Activated CD4-positive, alpha-beta T cell treated with anti-CD3 and anti-CD28 coated beads for 1 hour (primary cell): ENCODE measurements at places on chromosomes 2 and 18.
A peak's percentile ranks its signal among the peaks of the same experiment; 100 is the strongest.

DNA sequence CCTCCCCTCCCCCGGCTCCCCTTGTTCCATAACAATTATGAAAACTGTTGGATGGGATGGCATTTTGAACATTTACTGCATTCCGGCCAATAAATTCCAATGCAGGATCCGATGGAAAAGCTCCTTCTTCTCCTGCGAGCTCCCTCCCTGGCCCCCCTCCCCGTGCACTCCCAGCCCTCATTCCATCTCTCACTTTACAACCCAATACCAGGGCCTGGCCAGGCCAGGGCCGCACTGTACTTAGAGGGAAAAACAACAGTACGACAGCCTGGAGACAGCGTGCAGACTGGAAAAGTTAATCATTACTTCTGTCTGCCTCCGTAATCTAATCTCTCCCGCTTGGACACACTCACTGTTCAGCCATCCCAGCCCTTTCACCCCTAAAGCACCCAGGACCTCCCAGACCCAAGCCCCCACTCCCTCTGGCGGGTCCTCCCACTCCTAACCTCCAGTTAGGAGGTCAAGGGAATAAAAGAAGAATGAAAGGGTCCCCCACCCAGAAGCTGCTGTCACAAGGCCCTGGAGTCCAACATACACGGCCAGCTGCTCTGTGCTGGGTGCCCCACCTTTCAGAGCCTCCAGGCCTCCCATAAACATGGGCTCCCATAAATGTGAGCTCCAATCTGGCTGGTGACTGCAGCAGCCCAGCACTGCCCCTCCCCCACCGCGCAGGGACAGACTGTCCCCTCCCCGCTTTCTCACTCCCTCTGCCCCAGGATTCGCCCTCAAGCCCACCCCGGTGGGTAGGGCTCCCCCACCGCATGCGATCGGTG, 20.6 kb downstream of the SMAD7 start:
- DNase-seq = no peak

GRCh38 chr2:239392688-239393387, 8.0 kb downstream of the HDAC4 start:
- DNase-seq = no peak

DNA sequence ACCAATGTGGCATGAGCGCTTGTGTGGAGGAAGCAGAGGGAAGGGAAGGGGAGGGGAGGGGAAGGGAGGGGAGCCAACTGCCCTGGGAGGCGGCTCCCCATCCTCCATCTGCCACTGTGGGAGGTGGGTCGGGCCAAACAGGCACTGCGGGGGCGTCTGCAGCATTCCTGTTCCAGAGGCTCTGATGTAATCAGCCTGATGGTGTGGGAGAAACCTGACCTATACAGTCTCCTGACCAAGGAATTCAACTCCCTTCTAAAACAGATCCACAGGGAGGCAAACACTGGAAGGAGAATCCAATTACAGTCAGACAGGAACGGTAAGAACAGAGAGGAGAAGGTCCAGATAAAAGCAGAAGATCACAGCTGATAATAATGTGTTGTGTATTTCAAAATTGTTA, 88.8 kb downstream of the CD8B2 start:
- DNase-seq = no peak

- DNase-seq = no peak
Observed at GRCh38 chr2:143132355-143132754, 3.1 kb downstream of the ARHGAP15 start.

DNA sequence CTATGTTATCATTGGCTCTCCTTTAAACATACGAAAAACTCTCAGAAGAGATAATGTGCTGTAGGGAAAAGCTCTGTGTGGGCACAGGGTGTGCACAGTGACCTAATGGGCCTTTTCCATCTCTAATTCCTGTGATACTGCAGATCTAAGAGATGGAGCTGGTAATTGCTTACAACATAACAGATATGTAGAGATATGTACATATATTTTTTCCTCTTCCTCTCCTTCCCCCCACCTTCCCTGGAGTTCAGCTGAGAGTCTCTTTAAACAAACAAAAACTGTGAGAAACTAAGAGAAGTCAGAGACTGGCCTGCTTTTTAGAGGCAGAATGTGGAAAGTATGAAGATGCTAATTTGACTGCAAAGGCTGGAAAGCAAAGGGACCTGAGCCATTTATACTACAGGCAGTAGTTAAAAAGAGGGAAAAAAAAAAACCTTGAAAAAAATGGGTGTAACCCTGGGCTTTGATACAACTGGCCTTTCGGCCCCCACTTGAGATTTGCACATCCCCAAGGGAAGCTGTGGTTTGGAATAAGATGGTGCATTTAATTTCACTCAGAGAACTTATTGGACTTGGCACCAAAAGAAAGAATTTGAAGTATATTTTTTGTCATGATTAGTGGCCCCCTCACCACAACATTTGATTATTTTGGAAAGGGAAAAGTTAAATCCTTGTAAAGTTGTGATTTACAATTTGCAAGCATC, 502.2 kb upstream of the ZEB2 start:
- no peak for DNase-seq

DNA sequence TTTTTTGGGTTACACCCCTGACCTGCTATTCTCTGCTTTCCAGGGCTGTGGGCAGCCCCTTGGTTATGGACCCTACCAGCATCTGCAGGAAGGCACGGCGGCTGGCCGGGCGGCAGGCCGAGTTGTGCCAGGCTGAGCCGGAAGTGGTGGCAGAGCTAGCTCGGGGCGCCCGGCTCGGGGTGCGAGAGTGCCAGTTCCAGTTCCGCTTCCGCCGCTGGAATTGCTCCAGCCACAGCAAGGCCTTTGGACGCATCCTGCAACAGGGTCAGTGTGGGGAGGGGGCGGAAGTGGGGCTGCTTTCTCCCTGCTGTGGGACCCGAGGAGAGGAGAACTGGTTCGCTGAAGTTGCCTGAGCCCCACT, 9.7 kb upstream of the WNT10A start:
- no peak for DNase-seq

GRCh38 chr2:96549466-96549785, 12.9 kb downstream of the ARID5A start:
- DNase-seq = no peak

DNA sequence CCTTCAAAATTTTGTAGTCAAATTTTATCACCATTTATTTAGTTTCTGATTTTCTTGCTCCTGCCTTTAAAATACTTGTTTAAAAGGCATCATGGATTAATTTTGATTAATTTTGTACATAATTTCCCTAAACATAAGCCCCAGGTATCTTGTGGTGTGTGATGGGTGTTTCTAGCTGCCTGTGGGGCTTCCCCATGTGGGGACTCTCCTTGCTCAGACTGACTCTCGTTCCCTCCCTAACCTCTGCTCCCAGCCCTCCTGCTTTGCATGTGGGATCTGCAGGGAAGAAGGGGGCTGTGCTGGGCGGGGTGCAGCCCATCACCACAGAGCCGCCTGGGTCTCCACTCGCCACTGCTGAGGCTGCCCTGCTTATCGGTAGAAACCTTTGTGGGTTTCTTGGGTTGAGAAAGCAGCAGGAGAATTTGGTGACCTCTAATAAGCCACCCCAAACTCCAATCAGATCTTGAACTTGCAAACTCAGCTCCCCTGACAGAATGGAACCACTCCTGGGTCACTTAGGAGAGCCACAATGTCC, 72.5 kb downstream of the MRPS9 start:
- no peak for DNase-seq

DNA sequence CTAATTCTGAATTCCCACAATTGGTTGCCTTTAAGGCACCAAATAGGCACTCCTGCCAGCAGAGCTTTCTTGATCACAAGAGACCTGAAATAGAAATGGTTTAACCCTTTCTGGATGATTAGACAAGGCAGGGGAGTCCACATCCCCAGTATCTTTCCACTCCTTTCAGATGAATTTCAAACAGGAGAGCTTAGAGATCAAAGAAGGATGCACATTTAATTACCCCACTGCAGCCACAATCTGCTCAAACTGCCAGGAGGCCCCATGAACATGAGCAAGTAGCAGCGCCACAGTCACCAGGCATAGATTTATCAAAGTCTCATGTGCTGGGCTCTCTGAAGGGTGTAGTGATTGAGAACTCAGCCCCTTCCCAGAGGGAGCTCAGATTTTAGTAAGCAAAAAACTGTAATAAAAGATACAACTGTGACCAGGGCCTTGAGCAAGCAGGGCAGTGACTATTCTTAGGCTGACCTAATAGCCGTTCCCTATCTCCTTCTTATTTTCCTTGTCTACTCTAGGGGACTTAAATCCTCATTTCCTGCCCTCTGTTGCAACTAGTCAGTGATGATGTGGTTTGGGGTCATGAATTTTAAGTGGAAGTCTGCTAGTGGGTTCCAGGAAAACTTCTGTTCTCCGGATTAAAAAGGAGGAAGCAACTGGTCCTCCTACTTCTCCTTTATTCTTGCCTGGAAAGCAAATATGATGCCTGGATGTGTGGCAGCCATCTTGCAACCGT, 53.7 kb downstream of the SLC4A3 start:
- no peak for DNase-seq

- no peak for DNase-seq
Observed at GRCh38 chr2:198371921-198372543, 567.6 kb downstream of the PLCL1 start.

GRCh38 chr2:10571057-10571456, 118.7 kb downstream of the NOL10 start:
- no peak for DNase-seq

DNA sequence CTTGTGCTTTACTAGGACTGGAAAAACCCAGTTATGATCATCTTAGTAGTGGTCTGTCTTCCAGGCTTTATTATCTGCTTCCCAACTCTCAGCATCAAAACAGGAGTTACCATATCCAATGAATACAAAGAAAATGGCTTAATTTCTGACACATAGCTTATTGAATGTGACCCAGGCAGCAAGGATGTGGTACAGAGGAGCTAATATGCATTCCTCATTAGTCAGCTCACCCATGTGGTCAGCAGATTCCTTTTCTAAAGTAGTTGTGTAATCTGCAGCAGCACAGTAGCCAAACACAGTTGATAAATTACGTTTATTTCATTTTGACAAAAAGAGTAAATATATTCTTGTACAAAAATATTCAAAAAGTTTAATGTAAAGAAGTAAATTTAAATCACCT, 43.6 kb downstream of the TSPYL6 start:
- no peak for DNase-seq

GRCh38 chr2:218146056-218146455, 20.2 kb downstream of the CXCR2 start:
- DNase-seq = no peak

GRCh38 chr18:35435401-35435800, 58.3 kb upstream of the ZNF396 start:
- no peak for DNase-seq

DNA sequence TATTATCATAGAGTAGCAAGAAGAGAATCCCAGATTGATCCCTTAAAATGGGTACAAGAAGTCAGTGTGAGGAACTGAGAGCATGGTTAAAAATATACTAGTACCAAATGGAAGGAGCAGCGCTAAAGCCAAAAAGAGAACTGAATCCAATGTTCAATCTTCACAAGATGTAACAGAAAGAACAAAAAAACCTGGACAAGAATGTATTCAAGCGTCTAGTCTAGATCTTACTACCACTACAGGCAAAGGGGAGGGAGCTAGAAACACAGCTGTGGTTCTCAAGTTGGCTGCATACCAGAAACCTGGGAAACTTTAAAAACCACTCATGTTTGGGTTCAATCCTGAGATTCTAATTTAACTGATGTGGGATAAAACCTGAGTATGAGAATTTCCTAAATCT, 57.5 kb downstream of the PIAS2 start:
- no peak for DNase-seq

GRCh38 chr2:7031547-7032245, 114.5 kb downstream of the RNF144A start:
- peak; percentile 42 for DNase-seq

DNA sequence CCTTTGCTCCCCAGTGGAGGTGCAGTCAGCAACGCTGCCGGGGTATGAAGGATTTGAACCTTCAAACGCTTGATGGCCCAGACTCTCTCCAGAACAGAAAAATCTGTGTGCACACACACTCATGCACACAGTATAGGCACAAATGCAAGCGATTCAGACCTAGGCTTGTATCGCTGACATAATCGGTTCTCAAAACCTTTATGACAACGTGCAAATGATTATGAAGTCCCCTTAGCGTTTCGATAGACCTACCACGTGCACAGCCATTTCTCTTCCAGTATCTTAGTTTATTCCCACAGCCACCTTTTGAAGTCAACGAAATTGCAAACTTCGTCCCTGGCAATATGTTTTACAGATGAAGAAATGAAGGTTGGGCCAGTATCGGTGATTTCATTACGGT, 138.9 kb upstream of the MYCN start:
- DNase-seq = no peak

GRCh38 chr2:197168705-197169104, 141.9 kb downstream of the ANKRD44 start:
- DNase-seq = peak; percentile 53

DNA sequence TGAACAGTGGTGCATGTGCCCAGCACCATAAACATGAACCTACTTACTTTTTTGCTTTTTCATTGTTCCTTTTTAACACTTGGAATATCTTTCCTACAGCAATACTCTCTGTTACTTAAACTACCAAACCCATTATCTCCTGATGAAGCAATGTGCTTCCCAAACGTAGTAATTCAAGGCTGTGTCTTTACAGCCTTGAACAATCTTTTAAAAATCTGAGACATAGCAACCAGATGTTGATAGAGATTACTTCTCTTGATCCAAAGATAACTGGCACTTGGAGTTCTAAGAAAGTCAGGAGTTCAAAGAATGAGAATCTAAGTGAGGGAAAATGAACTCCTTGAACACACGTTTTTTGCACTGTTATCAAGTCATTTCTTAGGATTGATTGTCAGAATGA, 40.4 kb downstream of the ATP8B1 start:
- DNase-seq = no peak

GRCh38 chr18:53911200-53911599, 313.3 kb downstream of the MBD2 start:
- DNase-seq = no peak

- DNase-seq = no peak
Observed at GRCh38 chr2:196410008-196410407, 229.5 kb upstream of the CCDC150 start.

DNA sequence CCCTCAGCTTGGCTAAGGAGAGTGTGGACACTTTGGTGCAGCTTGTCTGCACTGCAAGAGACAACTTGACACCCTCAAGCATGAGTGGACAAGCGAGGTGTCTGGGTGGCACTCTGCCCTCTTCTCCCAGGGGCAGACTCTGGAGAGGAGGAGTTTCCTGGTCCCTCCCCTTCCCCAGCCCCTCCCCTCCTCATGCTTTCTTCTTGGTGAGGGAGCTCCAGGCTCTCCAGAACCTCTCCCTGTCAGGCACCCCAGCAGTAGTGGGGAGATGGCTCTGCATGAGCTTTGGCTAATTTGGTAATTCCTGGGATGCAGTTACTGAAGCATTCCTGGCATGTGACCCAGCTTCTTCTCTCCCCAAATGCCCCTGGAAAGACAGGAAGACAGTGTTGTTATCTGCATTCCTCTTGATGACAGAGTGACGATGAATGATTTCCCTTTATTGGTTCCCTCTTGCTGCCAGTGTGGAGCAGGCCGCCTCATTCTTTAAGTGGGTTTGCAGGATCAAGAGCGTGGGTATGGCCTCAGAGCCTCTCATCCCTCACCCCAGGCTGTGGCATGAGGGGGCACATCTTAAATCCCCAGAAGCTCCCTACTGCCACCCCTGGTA, 89.2 kb downstream of the STPG4 start:
- DNase-seq = no peak
